ENCODE measurements at places on chromosomes 5 and 9.

DNA sequence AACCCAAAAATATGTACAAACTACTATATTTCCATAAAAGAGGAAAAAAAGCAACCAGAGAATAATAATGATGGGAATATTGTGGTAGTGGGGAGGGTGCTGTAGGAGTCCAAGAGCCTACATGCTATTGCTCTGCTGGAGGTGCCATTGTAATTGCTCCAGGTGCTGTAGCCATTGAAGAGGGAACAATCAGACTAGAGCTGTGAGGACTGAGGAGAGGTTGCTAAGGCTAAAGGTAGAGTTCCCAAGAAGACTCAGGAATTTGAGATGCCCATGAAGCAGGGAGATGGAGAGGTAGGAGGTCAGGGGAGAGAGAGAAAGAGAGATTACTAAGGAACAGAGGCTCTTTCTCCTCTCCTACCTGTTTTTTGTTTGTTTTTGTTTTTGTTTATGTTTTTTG, 394.0 kb downstream of the DMRTA1 start:
- no peak for DNase-seq

DNA sequence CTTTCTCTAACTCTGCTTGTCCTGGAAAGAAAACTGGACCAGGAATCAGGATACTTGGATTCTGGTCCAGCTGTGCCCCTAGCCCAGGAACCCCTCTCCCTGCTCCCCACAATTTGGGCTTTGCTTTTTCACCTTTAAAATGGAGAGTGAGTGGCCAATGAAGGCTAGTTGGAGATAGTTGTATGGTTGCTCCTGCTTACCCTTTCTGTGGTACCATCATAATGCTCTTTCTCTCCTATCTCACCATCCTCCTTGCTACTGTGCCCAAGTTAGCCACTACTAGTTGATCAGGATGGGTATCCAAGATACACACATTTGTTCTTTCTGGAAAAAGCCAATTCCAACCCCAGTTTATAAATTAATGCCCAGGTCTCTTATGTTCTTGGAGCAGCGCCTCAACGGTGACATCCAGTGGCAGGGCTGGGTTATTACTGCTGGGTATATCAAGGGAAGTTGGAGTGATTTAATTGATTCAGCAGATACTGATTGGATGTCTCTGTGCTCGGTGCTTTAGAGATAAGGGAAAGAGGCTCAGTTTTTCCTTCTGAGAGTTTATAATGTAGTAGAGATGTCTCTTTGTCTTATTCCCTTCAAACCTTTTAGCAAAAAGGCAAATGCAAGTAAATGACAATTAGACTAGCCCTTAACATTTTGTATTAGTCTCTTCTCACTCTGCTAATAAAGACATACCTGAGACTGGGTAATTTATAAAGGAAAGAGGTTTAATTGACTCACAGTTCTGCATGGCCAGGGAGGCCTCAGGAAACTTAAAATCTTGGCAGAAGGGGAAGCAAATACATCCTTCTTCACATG, 38.5 kb downstream of the FAXDC2 start:
- DNase-seq, result peak; percentile 23

DNA sequence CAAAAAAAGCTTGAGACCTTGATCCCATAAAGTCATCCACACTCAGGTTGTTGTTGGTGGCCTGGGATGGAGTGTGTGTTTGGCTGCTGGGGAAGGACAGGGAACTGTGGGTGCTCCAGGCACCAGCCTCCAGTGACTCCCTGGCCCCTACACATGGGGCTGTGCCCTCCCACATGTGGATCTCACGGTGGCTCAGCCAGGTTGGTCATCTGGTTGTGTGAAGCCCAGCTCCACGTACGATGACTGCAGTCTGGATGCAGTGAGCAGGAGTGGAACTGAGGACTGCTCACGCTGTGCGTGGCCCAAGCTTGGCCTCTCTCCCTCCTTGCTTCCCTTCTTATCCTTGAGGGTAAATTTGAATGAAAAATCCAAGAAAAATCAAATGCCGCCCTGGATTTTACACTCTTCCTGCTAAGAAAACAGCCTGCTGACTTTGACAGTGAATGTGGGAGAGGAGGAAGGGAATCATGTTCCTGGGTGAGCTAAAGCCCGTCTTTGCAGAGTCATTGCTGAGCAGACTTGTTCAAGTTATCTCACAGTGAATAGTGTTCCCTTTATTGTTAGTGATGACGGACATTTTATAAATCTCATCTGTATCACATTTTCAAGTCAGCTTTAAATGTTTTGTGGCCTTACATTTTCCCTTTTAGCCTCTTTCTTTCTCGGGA, 65.1 kb upstream of the CACNA1B start:
- DNase-seq, result no peak

DNA sequence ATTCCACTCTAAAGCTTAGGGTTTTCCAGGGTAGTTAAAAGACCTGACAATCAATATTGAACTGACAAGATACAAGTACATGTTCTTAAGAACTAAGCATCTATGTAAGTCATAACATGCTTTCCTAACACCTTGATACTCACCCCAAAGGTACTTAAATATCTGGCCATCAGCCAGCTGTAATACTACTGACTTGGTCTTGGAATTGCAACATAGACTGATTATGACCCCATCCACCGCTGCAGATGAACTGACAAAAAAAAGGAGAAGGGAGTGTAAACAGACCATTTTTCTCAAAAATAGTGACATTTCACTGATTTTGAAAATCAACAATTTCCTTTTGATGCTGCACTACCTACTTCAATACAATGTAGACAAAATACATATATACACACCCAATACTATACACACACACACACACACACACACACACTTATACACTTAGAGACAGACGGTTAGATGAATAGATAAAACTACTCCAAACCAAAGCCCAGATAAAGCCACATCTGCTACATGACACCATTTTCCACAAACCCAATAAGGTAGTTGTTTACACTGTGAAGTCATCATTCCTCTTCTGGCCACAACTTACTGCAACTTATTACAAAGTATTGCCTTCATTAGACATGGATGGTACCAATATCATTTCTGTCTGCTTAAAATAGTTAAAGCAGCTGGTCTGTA, 30.4 kb downstream of the ELP1 start:
- no peak for DNase-seq

DNA sequence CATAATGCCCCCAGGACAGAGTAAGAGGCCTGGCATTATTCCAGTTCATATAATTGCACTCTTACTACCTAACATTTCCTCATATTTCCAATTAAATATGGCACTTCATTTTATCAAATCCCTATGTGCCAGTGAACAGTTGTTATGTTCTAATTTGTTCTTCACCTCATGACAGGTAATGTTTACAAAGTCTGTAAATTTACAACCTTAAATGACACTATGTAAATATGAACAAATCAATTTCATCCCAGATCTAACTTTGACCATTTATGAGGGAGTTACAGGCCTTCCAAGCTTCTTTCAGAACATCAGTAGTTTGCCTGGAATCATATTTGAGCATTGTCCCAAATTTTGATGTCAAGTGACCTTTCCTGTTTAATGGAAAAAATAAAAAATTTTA, 592.6 kb upstream of the CDH6 start:
- DNase-seq, result no peak

- DNase-seq, result no peak
Observed at GRCh38 chr5:24232929-24233498, 411.8 kb downstream of the CDH10 start.

DNA sequence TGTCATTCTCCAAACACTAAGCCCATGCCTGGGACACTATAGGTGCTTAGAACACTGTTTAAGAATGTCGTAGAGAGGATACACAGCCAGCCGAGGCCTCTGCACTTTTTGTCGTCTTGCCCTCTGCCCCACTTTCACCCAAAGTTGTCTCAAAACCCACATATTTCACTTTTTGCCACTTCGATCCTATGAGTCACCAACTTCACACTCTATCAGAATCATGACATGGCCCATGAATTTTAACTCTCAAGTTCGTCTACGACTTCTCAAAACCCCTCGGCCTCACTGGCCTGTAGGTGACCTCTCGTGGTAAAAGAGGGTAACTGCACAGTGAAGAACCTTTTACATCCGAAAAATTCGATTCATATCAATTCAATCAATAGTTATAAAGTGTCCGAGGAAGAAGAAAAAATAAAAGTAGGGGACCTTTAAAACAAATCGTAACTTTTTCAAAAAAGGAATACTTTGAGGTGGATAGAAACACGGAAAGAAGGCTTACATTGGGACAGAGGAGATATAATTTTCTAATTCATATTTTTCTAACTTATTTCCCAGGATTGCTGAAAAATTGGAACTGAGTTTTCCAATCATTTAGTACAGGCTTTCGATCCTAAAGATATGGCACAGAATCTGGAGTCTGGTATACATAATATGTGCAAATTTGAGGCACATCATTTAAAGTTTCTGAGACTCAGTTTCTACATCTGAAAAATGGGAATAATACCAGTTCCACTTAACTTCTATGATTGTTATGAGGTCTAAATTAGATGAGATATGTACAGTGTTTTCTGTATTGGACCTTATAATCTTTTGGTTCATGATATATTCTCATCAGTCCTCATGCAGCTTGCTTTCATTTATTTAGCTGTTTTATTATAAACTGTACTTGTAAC, 122.6 kb downstream of the APBA1 start:
- no peak for DNase-seq

DNA sequence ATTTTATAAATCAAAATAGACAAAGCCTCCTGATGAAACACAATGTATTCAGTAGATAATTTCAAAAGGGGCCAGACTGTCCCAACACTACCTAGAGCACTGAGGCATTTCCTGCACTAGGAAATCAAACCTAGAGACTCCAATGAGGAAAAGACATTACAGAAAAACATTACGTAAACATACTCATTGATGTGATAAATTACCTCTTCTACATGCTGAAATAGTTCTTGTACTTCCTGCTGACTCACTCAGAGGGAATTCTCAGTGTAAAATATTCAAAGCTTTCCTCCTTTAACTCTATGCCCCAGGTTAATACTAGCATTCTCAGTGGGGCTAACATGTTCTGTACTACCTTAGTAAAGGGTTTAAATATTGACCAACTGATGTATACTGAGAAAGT, 178.0 kb downstream of the ESM1 start:
- no peak for DNase-seq

DNA sequence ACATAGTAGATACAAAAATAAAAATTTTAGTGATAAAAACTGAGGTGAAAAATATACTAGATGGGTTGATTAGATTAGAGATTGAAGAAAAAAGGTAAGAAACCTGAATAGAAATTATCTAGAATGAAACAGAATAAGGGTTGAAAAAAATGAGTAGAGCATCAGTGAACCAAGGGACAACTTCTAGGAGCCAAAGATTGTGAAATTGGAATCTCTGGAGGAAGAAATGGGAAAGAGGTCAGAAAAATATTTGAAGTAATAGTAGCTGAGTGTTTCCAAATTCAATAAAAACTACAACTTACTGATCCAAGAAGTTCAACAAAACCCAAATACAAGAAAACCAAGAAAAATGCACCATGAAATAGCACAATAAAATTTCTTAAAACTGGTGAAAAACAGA, 116.6 kb upstream of the STARD4 start:
- DNase-seq, result no peak

DNA sequence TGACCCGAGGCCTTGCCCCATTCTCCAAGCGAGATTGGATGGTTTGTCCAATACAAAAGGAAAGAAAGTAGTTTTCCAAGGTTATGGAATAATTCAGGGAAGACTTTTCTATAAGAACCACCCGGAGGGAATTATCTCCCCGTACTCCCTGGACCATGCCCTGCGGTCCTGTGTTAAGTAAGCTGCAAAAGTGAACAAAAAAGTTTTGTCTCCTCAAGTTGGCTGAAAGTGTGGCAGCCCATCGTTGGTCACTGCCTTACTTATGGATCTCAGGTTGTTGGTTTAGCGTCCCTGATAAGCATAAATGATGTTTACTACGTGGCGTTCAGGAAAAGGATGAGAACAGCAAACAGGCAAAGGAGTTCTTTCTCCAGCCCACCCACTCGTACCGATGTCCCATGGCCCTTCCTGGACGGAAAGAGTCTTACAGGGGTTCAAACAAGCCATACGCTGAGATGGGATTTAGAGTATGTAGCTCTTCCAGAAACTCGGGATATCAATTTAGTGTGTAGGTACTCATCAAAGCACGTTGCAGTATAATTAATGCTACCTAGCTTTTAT, 413 bp upstream of the AUH start:
- no peak for DNase-seq

All from right renal cortex interstitium (tissue), 3 donors.